ENCODE measurements at places on chromosomes 3 and 15. TPM values are rescaled to one million over a fixed set of nuclear protein-coding genes. Genes with fewer than 3 reads are reported as not detected.

LAMB2 gene
- polyA plus RNA-seq, result 4.0 TPM

- H3K4me1 ChIP-seq, result peaks cover 15% of the 10 kb centered on the region
- peaks cover 56% of the 10 kb centered on the region for H3K27me3 ChIP-seq
- H3K27ac ChIP-seq, result no peak overlapping the region
Measured at GRCh38 chr15:99058421-99058870, 46.4 kb upstream of the SYNM start.

DNA sequence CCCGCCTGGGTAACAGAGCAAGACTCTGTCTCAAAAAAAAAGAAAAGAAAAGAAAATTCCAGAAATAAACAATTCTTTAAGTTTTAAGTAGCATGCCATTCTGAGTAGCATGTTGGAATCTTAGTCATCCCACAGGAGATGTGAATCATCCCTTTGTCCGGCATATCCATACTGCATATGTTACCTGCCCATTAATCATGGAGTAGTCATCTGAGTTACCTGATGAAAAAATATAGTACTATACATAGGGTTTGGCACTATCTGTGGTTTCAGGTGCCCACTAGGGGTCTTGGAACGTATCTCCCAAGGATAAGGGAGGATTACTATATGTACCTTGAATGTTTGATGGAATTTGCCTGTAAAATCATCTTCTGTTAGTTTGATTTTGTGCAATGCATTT, 6.3 kb upstream of the CCR4 start:
- H3K27ac ChIP-seq, result no peak overlapping the region
- no peak for DNase-seq
- H3K27me3 ChIP-seq, result no peaks in the 10 kb centered on the region
- no peaks in the 10 kb centered on the region for H3K4me1 ChIP-seq
- H3K36me3 ChIP-seq, result no peaks in the 10 kb centered on the region

DNA sequence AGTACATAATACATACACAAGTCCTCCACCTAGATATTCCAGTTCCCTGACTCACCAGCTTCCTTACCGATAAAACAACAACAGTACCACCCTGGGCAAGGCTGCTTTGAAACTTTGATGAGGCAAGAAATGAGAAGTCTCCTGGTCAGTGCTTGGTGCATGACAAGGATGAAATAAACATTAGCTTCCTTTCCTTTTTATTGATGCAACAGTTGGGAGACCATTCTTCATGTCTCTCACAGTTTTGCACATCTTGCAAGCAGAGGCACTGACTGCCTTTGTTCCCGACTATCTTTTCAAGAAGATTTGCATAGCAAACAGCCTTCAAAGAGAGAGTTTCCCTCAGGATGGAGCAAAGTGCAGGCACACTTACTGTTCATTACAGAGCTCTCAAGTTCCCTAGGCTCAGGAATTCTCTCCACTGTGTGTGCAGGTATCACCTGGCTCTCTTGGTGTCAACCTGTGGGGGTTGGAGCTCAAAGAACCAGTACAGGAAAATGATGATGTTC, 65.2 kb downstream of the MYLK start:
- no peak overlapping the region for H3K4me3 ChIP-seq
- H3K27me3 ChIP-seq, result no peaks in the 10 kb centered on the region
- no peaks in the 10 kb centered on the region for H3K36me3 ChIP-seq
- no peaks in the 10 kb centered on the region for H3K4me1 ChIP-seq
- H3K27ac ChIP-seq, result no peak overlapping the region
- no peak for DNase-seq

DNA sequence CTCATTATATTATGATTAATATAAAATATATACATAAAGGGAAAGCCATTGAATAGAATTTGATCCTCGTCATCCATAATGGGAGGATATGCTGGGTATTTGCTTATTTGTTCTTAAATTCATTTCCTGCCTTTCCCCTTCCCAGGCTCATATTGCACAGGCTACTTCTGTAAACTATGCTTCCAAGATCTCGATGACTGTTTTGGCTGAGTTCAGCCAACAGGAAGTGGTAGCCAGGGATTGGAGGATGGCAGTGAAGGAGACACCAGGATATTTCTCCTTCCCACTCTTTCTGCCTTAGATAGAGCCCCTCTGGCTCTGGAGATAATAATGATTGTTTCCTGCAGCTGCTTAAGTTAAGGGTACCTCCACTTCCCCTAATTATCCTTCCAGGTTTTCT, 44.3 kb upstream of the DYNC1LI1 start:
- DNase-seq, result no peak
- no peak overlapping the region for H3K4me3 ChIP-seq
- H3K27ac ChIP-seq, result no peak overlapping the region

GRCh38 chr3:21673393-21673792, 77.6 kb downstream of the ZNF385D start:
- no peak for DNase-seq
- H3K27me3 ChIP-seq, result no peaks in the 10 kb centered on the region
- H3K4me3 ChIP-seq, result no peak overlapping the region

DNA sequence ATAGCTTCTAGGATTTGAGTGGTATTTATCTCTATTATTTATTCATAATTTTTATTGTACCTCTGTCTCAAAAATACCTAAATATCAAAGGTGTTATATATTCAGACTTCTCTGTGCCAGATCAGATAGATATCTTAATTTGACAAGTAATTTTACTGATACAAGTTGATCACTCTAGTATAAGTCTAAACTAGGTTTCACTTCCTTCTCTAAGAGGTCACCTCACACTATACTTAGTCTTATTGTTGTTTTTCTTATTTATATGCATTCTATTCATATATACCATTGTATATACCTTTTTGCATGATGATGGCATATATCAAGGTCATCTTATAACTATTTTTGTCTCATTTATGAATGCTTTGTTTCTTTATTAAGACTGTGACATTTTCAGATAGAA, 26.4 kb upstream of the HGD start:
- DNase-seq, result no peak
- H3K4me1 ChIP-seq, result no peaks in the 10 kb centered on the region
- no peak overlapping the region for H3K4me3 ChIP-seq
- no peaks in the 10 kb centered on the region for H3K27me3 ChIP-seq
- H3K36me3 ChIP-seq, result peaks cover 19% of the 10 kb centered on the region

Measured in CD14-positive monocyte (primary cell).